Endodermal cell (in vitro differentiated cells): ENCODE measurements at places on chromosomes 4 and X. TPM values are rescaled to one million over a fixed set of nuclear protein-coding genes. Genes with fewer than 3 reads are reported as not detected.

Gene TACR3
- total RNA-seq: 0.46 and 0.54 TPM in 2 replicates

DNA sequence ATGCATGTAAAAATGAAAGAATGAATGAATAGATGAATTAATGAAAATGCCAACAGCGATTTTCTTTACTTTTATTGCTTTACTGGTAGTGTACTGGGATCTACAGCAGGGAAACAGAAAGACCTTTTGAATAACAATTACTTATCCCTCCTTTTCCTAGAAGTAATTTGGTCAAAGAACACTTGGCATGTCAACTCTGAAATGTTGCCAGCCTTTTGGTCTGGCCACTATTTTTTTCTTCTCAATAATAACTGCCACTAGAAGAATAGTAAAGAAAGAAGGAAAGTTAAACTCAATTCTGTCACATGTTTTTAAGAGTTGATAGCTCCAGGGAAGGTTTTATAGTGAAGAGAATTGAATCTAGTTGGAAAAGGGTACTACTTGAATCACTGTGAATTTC, 52.9 kb downstream of the EPHA5 start:
- no peaks in the 10 kb centered on the region for H3K4me1 ChIP-seq
- DNase-seq: no peak

- peaks cover 32% of the 10 kb centered on the region for H3K27me3 ChIP-seq
- H3K36me3 ChIP-seq: no peaks in the 10 kb centered on the region
- H3K4me1 ChIP-seq: no peaks in the 10 kb centered on the region
- no peak overlapping the region for H3K27ac ChIP-seq
- no peak overlapping the region for H3K4me3 ChIP-seq
These were observed 3.9 kb downstream of the ARSJ start for GRCh38 chr4:113975578-113975977.

- H3K4me3 ChIP-seq: no peak overlapping the region
- no peaks in the 10 kb centered on the region for H3K36me3 ChIP-seq
- no peak overlapping the region for H3K27ac ChIP-seq
- no peak for DNase-seq
- H3K27me3 ChIP-seq: no peaks in the 10 kb centered on the region
- H3K4me1 ChIP-seq: no peaks in the 10 kb centered on the region
These were observed 105.7 kb upstream of the PRPS2 start for GRCh38 chrX:12685541-12685940.

Gene ARSH
- total RNA-seq: not detected in 3 replicates

DNA sequence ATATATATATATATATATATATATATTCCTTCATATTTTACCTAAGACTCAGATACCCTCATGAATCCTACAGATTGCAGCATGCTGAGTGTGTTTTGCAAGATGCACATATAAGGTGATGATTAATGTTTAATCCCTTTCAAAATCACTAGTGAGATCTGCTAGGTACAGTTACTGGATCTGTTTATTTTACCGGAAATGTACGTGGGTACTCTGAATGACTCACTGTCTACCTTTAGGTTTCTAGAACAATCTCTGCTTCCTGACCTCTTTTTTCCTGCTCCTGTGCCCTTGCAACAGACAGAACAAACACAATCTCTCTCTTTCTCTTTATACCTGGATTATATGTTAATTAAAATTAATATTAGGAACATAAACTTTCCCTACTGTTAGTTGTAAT, 379.6 kb downstream of the FAM133A start:
- H3K4me1 ChIP-seq: peaks cover 4% of the 10 kb centered on the region
- no peaks in the 10 kb centered on the region for H3K27me3 ChIP-seq
- H3K4me3 ChIP-seq: no peak overlapping the region
- DNase-seq: no peak
- H3K36me3 ChIP-seq: no peaks in the 10 kb centered on the region
- no peak overlapping the region for H3K27ac ChIP-seq

GRCh38 chrX:123185721-123186120, 1.6 kb downstream of the GRIA3 start:
- no peak for DNase-seq
- no peaks in the 10 kb centered on the region for H3K36me3 ChIP-seq
- H3K4me1 ChIP-seq: no peaks in the 10 kb centered on the region
- peaks cover 52% of the 10 kb centered on the region for H3K27me3 ChIP-seq

DNA sequence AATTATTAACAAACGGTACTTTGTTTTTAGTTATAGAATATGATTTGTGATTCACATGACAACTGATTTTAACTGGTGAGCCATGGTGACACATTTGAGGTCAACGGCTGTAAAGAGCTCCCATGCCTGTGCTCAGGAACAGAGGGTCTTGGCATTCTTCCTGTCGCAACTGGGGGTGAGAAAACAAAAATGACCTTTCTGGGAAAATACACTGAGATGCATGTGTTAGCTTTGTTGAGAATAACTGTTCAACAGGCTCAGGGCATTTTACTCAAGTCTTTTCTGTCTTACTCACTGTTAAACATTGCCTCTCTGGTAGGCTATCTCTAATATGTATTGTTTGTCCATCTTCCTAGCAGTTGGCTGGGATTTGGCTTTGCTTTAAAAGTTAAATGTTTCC, 57.1 kb upstream of the HPGD start:
- H3K36me3 ChIP-seq: no peaks in the 10 kb centered on the region
- DNase-seq: no peak
- H3K4me3 ChIP-seq: no peak overlapping the region
- no peaks in the 10 kb centered on the region for H3K4me1 ChIP-seq
- no peak overlapping the region for H3K27ac ChIP-seq

Gene MGARP
- total RNA-seq: 1.3 to 5.5 TPM (median 1.7 TPM) in 3 replicates

Gene ITGB1BP2
- 3.3 to 6.8 TPM (median 4.1 TPM) in 3 replicates for total RNA-seq

GRCh38 chrX:109966246-109966645, 36.7 kb upstream of the TMEM164 start:
- H3K36me3 ChIP-seq: no peaks in the 10 kb centered on the region
- no peak overlapping the region for H3K27ac ChIP-seq
- DNase-seq: no peak
- no peaks in the 10 kb centered on the region for H3K27me3 ChIP-seq
- no peaks in the 10 kb centered on the region for H3K4me1 ChIP-seq

GRCh38 chr4:121656269-121656641, 40.5 kb downstream of the ANXA5 start:
- H3K4me1 ChIP-seq: no peaks in the 10 kb centered on the region
- no peaks in the 10 kb centered on the region for H3K27me3 ChIP-seq
- H3K36me3 ChIP-seq: no peaks in the 10 kb centered on the region
- H3K27ac ChIP-seq: no peak overlapping the region

Gene ERVMER34-1
- 4.9 and 5.8 TPM in 2 replicates for total RNA-seq

- no peak overlapping the region for H3K27ac ChIP-seq
- no peak for DNase-seq
- H3K27me3 ChIP-seq: no peaks in the 10 kb centered on the region
- H3K4me1 ChIP-seq: no peaks in the 10 kb centered on the region
These were observed 131.2 kb downstream of the FRMPD4 start for GRCh38 chrX:12269484-12269883.

GRCh38 chr4:146191766-146192458, 16.4 kb downstream of the LSM6 start:
- H3K4me3 ChIP-seq: no peak overlapping the region
- H3K4me1 ChIP-seq: no peaks in the 10 kb centered on the region
- DNase-seq: no peak
- peaks cover 53% of the 10 kb centered on the region for H3K36me3 ChIP-seq
- H3K27ac ChIP-seq: no peak overlapping the region
- H3K27me3 ChIP-seq: no peaks in the 10 kb centered on the region

DNA sequence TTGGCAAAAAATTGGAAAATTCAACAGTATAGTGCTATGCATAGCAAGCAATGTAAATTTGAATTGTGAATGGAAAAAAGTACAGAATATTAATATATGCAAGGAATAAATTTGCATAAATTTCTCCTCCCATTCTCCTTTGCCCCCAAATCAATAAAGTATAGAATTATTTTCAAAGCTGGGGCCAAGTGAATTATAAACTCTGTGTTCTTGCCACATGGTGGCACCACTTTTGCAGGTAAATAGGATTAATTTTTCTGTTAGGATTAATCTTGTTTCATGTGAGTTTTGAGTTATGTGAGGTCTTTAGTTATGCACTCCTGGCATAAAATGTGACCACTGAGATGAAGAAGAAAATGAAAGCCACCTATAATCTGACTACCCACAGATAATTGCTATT, 19.9 kb downstream of the COPS4 start:
- peaks cover 39% of the 10 kb centered on the region for H3K36me3 ChIP-seq
- no peak overlapping the region for H3K27ac ChIP-seq
- H3K4me3 ChIP-seq: no peak overlapping the region
- no peaks in the 10 kb centered on the region for H3K27me3 ChIP-seq

DNA sequence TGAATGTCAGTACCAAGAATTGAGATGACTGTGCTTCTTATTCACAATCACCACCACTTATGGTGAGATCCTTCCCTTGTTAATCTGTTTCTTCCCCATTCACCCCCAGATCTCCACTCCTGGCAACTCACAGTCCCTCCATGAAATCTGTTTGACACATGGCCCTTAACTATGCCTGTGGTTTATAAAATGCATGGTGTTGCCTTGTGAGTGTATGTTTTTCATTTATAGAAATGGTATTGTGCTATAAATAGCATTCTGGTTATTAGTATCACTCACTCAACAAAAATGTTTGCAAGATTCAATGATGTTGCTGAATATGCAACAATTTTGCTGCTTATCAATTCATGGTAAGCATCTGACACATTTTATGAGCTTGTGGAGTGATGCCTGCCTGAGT, 131.0 kb downstream of the PRKX start:
- H3K36me3 ChIP-seq: no peaks in the 10 kb centered on the region
- DNase-seq: no peak
- no peak overlapping the region for H3K4me3 ChIP-seq
- H3K27ac ChIP-seq: no peak overlapping the region
- H3K27me3 ChIP-seq: no peaks in the 10 kb centered on the region
